ENCODE measurements at places on chromosomes 4 and X.
A peak's percentile ranks its signal among the peaks of the same experiment; 100 is the strongest.

DNA sequence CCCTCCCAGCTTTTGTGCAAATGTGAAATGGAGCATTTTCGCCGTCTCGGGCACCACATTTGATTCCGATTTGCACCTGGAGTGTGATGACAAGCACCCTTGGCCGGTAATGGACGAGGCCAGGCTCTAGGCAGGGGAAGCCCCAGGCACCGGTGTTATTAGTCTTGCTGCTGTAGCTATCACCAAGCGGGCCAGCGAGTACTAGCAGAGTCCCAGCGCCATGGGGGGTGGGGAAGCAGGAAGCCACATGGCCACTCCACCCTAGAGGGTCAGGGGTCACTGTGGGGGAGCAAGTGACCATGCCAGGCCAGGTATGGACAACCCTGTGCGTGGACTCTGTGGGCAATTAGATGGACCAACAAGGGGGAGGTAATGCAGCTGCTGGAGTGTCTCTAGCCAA is 88.8 kb downstream of the CPZ start:
- DNase-seq: no peak

GRCh38 chrX:9315086-9315485 is 149.8 kb upstream of the TBL1X start:
- no peak for DNase-seq

GRCh38 chr4:81260443-81261101 is 45.5 kb upstream of the PRKG2 start:
- DNase-seq: no peak

GRCh38 chrX:22134681-22135080 is 102.6 kb downstream of the PHEX start:
- peak; percentile 75 for DNase-seq

DNA sequence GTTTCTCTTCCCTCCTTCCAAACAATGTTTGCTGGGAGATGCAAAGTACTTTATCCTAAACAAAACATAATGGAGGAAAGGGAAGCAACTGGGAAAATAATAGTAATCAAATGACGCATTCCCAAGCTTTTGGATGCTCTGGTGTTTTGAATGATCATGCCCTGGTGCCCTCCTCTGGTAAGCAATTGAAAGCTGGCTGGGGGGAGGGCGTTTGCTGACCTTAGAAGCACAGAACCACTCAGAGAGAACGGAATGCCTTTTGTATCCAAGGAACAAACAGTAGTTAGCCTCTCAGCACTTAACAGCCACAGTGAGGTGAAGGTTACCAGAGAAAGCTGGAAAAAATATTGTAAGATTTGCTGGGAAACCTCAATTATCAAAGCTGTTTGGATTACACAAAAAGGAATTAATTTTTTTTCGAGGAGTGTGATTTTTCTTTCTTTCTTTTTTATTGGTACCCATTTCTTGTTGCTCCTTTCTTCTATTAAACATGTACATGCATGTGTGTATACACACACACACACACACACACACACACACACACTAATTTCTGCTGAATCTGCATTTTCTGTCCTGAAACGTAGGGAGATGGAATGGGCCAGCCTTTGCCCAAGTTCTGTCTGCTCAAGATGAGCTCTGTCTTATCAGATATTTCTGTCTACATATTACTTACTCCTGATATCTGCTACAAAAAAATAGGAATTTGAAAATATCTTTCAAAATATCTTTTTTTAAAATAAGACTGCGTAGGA is 155.8 kb upstream of the IGFBP7 start:
- no peak for DNase-seq

GRCh38 chrX:101619364-101619763 is 1.6 kb upstream of the ARMCX6 start:
- peak; percentile 10 for DNase-seq

DNA sequence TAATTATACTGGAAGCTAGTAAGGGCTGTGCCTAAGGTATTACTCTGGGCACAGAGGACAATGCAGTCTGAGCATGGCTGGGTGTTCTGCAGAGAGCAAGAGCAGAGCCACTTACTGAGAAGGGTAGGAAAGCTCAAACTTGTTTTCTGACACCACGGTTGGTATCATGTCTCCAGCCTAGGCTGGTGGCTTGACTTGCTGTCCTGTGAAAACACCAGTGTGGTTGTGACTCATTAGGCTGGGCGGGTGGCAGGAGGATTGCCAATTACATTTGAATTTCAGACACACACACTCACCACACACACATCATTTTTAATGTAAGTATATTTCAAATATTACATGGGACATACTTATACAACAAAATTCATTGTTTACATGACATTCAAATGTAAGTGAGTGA is 19.7 kb upstream of the MTM1 start:
- DNase-seq: peak; percentile 17

DNA sequence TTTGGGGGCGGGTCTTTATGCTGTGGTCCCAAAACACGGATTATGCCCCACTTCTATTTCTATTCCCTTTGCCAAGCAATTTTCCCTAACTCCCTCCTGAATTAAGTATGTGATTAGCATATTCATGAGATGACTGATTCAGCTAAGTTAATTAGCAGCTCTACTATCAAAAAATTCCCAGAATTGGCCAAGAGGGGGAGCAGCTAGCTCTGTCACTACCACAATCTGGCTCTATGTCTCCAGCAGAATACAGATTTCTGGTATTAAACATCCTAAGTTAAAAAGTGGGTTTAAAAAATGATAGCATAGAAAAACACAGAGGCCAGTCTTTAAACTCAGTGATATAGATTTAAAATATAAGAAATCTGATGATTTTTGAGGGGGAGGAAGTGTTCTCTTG is 80.3 kb downstream of the GPC4 start:
- peak; percentile 35 for DNase-seq

DNA sequence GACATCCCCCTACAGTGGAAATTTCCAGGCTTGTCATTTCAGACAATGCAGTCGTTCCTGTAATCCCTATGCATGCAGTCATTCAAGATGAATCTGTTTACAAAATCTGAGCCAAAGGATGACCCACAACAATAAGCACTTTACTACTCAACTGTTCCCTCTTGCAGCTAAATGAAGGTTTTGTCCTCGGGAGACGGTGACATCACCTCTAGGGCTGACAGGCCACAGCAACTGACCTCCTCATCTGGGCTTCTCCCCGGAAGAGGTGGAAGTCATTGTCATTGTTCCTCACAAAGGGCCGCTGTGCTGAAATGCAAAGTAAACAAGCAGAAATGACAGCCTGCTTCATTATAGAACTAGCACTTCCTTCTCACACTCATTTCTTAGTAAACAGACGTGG is 29.2 kb downstream of the CLRN2 start:
- no peak for DNase-seq

DNA sequence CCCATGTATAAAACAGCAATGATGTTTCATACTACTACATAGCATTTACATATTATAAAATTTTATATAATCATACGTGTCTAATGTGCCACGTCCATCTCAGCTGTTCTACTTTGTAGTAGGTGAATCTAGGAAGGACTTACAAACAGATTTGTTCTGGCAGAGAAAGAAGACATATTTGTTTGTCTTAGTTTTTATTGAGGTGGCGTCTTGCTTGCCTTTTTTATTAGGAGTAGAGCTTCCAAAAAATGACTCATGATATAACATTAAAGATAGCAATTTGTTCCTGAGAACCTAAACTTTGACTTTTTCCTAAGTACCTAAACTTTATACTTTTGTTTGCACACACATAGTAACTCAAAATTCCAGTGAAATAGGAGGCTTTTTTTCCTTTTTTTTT is 64.6 kb downstream of the CLDN22 start:
- no peak for DNase-seq

DNA sequence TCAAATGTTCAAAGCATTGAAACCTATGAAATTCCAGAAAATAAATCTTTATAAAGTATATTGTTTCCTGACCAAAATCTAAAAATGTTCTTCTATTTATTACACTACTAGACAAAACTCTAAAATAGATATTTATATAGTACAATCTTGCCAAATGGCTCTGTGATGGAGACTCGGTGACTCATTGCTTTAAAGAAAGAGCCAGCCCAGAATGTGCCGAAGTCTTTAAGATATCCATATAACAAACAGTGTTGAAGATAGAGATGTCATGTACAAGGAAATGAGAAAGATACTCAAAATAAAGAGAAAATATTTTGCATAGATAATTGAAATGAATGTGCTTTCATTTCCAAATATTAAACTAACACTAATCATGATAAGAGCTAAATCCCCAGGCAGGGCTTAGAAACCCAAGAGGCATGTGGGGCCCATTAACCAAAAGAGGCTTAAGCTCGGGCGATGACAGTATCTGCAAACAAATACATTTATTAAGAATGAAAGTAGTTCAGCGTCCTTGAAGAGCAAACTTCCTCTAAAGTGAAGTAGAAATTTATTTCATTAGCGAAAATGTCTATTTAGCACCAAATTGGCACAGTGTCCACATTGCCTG is 102.1 kb upstream of the FAM9B start:
- DNase-seq: peak; percentile 55

DNA sequence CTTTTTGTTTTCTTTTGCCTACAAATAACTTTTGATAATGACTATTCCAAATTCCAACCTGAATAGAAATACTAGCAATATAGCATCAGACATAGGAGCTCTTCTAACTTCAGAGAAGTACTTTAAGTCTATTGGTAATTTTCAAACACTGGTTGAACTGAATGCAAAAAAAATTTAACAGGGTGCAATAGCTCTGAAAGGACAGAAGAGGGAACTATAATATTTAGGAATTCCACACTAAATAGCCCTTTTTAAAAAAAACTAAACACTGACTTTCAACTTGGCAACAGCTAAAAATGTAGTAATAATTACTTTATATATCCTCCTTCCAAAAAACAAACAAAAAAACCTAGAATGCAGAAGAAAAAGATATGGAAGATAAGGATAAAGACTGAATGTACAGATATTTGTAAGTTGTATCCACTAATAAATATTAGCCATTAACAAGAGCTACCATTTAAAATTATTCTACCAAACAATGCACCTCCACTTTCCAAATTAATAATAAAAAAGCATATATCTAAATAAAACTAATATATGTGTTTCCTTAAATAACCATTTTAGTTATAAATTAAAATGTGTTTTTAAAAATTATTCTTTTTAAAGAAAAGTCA is 81.4 kb downstream of the FBXW7 start:
- DNase-seq: peak; percentile 27

GRCh38 chr4:55186123-55186522 is 60.7 kb upstream of the KDR start:
- DNase-seq: no peak

GRCh38 chrX:154603438-154604430 is 15.3 kb downstream of the CTAG1B start:
- DNase-seq: peak; percentile 57

DNA sequence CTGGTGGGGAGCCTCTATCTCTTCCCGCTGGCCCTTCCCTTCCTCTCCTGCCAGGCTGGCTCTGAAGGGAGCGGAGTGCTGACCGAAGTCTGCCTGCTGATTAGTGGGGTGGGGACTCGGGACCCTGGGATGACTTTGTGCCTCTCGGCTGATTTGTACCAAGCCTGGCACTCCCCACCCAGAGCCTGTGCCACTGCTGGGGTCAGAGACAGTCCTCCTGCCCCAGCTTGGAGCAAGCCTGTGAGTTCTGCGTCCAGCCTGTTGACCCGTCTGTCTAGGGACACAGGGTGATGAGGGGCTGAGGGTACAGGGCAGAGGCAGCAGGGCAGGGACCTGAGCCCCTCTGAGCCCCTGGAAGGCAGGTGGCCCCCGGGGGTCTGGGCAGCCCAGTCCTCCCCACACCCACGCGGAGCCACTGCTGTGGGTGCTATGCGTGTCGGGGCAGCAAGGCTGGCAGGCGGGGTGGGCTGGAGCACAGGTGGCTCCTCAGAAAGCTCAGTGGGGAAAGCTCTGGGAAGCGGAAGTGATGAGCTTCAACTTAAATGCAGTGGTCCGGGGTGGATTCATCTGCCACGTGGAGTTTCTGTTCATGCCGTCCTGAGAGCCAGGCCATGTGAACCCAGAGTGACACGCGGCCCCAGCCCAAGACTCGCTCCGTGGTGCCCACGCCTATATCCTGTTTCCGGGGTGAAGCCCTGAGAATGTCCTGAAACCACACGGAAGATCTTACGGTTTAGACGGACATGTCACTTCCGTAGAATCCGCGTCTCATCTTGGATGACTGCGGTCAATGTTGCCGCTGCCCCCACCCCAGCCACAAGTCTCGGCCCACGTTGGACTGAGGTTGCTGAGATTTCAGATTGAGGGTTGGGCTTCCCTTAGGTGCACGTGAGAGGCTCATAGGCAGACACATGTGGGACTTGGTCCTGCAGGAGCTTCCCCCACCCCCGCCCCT is 21.1 kb upstream of the UVSSA start:
- no peak for DNase-seq

DNA sequence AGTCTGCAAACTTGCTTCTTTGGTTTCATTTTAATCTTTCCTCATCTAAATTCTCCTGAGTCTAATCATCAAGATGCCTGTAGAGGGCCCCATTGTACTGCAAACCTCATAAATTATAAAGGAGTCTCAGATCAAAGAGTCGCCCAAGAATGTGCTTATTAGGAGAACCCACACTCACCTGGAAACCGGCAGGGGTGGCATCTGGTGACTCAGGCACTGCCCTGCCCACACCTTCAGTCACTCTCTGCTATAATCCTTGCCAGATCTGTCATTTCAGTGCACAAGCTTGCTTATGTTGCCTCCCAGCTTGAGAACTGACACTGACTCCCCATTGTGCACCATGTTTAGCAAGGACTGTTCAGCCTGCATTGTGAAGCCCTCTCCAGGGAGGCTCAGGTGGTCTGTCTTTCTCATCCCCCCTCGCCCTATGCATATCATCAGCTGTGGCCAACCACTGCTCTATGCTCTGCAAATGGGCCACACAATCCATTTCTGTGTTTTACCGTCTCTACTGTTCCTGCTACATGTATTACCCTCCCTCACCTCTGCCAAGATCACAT is 12.4 kb downstream of the EPGN start:
- peak; percentile 54 for DNase-seq

DNA sequence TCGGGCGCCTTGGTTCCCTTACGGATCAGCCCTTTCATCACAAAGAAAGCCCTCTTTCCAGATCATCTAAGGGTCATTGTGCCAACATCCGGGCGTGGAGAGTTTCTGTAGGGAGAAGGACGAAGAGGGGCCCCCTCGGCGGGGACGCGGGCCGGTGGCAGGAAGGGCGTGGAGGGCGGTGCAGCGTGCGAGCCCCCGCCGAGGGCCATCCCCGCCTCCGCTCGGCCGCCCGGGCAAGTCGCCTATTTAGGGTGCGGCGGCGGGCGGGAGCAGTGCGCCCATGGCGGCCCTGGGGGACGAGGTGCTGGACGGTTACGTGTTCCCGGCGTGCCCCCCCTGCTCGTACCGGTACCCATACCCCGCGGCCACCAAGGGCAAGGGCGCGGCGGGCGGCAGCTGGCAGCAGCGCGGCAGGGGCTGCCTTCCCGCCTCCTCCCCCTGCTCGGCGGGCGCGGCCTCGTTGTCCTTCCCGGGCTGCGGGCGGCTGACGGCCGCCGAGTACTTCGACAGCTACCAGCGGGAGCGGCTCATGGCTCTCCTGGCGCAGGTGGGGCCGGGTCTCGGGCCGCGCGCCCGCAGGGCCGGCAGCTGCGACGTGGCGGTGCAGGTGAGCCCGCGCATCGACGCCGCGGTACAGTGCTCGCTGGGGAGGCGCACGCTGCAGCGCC is at the start of gene ZAR1:
TSS of gene ZAR1 (plus strand) at position 241 of the 668 bp plus-strand sequence. CDS start at position 281, 40 bp downstream.
- DNase-seq: no peak

- DNase-seq: no peak
Observed at GRCh38 chrX:153669174-153669890, 4.3 kb downstream of the PNCK start.

Measured in fibroblast of skin of right quadriceps (primary cell).